ENCODE measurements at places on chromosomes 1 and 21. TPM values are rescaled to one million over a fixed set of nuclear protein-coding genes. Genes with fewer than 3 reads are reported as not detected.

DNA sequence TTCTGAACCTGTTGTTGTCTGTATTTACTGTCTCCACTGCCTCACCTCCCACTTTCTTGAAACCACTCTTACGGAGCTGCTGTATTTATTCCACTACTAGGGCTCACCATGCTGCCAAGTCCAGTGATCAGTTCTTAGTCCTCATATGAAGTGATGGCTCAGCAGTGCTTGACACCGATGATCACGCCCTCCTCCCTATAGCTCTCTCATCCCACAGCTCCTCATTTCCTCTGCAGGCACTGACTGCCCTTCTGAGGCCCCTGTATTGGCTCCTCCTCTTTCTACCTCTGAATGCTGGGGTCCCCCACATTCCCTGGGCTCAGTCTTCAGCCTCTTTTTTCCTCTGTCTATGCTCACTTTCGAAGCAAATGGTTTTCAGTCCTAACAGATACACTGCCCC lies 3.4 kb downstream of the CLCA1 start:
- H3K27ac ChIP-seq, result no peak overlapping the region

- no peaks in the 10 kb centered on the region for H3K36me3 ChIP-seq
- H3K4me1 ChIP-seq, result no peaks in the 10 kb centered on the region
- no peak overlapping the region for H3K4me3 ChIP-seq
- no peak for DNase-seq
- no peak overlapping the region for H3K27ac ChIP-seq
- no peaks in the 10 kb centered on the region for H3K27me3 ChIP-seq
These were observed 22.8 kb downstream of the OR10R2 start for GRCh38 chr1:158494796-158495195.

DNA sequence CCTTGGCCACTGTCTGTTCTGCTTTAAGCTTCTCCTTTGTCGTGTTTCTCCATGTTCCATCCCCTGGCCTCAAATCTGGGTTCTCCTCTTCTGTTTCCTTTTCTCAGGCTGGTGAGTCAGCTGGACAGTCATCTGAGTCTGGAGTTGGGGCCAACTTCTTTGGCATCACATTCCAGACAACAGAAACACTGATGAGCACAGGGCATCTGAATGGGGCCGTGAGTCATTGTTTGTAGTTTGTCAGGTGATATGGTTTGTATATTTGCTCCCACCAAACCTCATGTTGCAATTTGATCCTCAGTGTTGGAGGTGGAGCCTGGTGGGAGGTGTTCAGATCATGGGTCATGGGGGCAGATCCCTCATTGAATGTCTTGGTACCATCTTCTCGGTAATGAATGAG lies 14.3 kb upstream of the OLIG2 start:
- H3K27ac ChIP-seq, result peak overlapping the region; percentile 21
- H3K4me3 ChIP-seq, result no peak overlapping the region
- H3K36me3 ChIP-seq, result no peaks in the 10 kb centered on the region
- no peaks in the 10 kb centered on the region for H3K27me3 ChIP-seq

DNA sequence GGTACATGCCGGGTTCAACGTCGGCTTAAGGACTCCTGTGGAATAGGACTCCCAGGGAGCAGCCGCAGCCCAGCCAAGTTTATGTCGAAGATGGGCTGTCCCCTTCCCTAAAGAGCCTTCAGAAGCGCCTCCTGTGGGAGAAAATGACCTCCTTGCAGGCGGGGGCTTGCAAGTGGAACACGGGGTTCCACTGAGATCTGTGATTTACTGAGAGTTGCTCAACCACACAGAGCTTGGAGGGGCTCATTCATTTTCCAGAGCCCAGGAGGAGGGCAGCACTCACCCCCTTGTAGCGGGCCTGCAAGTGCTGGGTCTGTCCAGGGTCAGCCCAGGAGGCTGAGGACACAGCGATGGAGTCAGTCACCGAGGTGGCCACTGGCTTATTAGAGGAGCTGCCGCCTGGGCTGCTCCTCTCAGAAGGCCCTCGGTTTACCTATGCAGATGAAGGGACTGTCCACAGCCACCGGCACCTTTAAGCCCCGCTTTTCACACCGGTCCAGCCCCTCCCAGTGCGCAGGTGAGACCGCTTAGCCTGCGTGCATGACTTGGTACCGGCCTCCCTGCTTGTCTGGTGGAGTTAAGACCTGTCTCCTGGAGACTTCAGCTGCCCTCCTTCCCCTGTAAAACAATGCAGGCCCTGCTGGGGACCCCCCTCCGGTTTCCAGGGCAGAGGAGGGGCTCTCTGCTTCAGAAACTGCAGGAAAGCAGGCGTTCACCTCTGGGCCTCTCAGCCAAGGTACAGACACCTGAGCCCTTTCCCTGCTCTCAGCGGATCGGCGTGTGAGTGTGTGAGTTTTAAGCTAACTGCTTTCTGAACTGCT lies 57.5 kb downstream of the ATP5PO start:
- H3K4me1 ChIP-seq, result no peaks in the 10 kb centered on the region
- no peak overlapping the region for H3K4me3 ChIP-seq
- no peaks in the 10 kb centered on the region for H3K36me3 ChIP-seq
- no peak for DNase-seq

- H3K27ac ChIP-seq, result no peak overlapping the region
- H3K4me1 ChIP-seq, result no peaks in the 10 kb centered on the region
- no peaks in the 10 kb centered on the region for H3K27me3 ChIP-seq
- H3K36me3 ChIP-seq, result peaks cover 47% of the 10 kb centered on the region
- DNase-seq, result peak; percentile 42
- no peak overlapping the region for H3K4me3 ChIP-seq
These were observed 11.8 kb downstream of the TMEM240 start for GRCh38 chr1:1528301-1529267.

DNA sequence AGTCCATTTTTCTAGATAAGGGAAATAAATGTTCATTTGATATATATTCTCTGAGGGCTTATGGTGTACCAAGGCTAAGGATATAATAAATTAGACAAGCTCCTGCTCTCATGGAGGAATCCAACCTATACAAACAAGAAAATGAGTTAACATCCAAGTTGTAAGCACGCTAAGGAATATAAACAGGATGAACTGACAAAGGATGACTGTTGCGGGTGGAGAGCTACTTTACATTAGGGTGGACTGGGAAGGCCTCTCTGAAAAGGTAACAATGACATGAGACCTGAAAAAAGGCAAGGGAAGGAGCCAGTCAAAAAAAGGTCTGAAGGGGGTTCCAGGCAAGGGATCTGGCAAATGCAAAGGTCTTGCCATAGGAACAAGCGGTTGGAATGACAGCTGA lies 3.1 kb downstream of the BCAR3 start:
- DNase-seq, result no peak
- H3K27ac ChIP-seq, result no peak overlapping the region
- no peak overlapping the region for H3K4me3 ChIP-seq
- H3K4me1 ChIP-seq, result peaks cover 54% of the 10 kb centered on the region
- H3K27me3 ChIP-seq, result no peaks in the 10 kb centered on the region

DNA sequence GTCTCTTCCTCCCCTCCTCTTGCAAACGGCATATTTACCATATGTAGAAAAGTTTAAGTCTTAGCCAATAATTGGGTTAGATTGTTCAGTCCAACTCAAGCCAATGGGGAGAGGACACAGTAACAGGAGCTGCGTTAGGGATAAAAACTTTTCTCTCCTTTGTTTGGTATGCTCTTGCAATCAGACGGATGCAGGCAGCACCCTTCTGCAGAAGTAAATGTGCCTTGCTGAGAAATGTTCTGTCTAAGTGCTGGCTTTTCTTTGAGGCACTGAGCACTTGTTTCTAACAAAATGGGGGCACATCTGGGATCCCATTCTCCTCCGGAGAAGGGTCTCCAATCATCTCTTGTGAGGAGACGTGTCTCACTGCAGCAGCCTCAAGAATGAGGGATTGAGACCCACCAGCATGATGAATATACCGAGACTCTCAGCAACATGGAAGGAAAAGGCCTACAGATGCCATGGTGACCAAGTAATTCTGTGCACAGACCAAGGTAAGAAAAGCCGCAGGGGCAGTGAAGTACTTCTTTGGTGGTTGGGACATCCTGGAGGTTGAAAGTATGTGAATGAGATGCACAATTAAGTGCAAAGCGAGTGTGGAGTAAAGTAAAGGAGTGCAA lies 20.7 kb upstream of the GNG4 start:
- DNase-seq, result no peak
- H3K4me1 ChIP-seq, result no peaks in the 10 kb centered on the region
- no peaks in the 10 kb centered on the region for H3K27me3 ChIP-seq
- peaks cover 62% of the 10 kb centered on the region for H3K36me3 ChIP-seq
- H3K4me3 ChIP-seq, result no peak overlapping the region

DNA sequence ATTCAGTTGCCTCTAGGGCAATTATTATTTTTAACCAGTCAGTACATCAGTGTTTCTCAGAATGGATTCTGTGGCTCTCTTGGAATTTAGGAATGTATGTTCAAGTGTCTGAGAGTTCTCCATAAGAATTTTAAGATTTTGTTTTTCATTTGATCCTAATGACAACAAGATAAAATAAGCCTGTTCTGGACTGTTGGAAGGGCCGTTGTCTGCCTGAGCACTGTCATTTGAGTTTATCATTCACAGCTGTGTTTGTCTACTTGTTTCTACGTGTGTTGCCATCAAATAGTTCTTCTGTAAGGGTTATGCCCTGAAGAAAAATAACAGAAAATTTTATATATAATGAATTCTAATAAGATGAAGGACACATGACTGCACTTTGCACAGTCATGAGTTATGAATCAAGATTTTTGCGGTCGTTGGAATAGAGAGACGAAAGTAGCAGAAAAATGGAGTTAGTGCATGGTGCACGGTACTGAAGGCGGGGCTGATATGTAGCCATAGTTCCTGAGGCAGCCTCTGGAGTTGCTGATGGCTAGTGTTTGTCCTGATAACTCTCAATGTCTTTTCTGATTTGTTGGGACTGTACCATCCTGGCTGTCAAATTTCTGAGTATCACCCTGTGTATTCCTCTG lies 92.5 kb downstream of the NOS1AP start:
- H3K27ac ChIP-seq, result no peak overlapping the region
- H3K36me3 ChIP-seq, result no peaks in the 10 kb centered on the region
- H3K4me1 ChIP-seq, result no peaks in the 10 kb centered on the region
- DNase-seq, result no peak
- no peaks in the 10 kb centered on the region for H3K27me3 ChIP-seq

DNA sequence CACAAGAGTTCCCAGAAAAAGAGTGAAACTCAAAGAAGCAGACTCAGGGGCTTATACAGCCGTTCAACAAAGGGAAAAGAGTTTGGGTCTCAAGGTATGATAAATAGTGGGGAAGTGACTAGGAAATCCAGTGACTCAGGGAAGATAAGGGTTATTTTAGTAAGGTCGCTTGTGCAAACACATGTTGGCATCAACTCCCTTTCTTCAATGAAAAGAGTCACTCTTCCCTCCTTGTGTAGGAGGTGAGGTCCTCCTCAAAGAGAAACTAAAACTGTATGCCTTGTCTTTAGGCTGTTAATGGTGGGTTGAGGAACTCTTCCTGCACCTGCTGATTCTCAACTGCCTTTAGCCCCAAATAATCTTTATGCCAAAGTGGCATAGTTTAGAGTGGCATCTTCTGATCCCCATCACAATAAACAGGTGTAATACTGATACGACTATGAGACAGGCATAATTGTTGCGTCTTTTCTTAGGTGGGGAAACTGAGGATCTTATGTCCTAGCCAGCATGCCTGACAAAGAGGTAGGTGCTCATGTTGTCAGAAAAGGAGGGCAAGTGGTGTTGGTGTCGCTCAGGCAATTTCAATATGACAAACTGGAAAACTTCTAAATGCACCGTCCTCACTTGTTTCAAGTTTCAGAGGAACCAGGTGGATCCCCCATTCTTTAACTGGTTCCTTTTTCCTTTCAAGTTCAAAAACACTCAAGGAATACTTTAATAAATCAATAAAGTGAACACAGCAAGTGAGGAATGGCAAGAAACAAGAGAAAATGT lies 294.1 kb upstream of the RUNX1 start:
- H3K4me3 ChIP-seq, result no peak overlapping the region
- no peaks in the 10 kb centered on the region for H3K4me1 ChIP-seq
- DNase-seq, result no peak
- H3K27ac ChIP-seq, result no peak overlapping the region
- H3K27me3 ChIP-seq, result no peaks in the 10 kb centered on the region
- H3K36me3 ChIP-seq, result no peaks in the 10 kb centered on the region

DNA sequence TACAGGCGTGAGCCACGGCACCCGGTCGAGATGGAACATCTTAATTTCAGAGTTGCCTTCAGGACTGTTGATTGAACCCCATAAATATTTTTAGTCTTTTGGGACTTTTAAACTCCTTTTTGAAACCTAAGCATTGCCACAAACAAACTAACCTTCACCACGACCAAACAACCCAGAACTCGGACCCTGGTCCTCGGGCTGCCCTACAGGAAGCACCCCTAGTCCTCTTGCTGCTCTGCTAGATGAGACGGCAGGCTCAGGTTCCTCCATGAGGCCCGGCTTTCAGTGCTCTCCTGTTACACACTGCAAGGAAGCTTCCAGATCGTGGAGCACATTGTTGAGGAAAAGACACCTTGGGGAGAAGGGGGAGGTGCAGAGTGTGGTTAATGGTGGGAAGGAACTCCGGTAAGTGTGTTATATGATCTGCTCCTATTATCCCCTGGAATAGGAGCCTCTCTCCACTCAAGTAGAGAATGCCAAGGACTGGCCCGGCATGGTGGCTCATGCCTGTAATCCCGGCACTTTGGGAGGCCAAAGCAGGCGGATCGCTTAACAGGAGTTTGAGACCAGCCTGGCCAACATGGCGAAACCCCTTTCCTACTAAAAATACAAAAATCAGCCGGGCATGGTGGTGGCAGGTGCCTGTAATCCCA lies 5.7 kb downstream of the EPHX1 start:
- peaks cover 93% of the 10 kb centered on the region for H3K4me1 ChIP-seq
- DNase-seq, result no peak
- peak overlapping the region; percentile 89 for H3K27ac ChIP-seq
- no peak overlapping the region for H3K4me3 ChIP-seq
- no peaks in the 10 kb centered on the region for H3K27me3 ChIP-seq
- no peaks in the 10 kb centered on the region for H3K36me3 ChIP-seq

GRCh38 chr1:244067893-244068292 lies 16.8 kb downstream of the ZBTB18 start:
- no peaks in the 10 kb centered on the region for H3K4me1 ChIP-seq
- no peak for DNase-seq
- H3K27ac ChIP-seq, result no peak overlapping the region
- no peaks in the 10 kb centered on the region for H3K36me3 ChIP-seq
- H3K27me3 ChIP-seq, result no peaks in the 10 kb centered on the region

DNA sequence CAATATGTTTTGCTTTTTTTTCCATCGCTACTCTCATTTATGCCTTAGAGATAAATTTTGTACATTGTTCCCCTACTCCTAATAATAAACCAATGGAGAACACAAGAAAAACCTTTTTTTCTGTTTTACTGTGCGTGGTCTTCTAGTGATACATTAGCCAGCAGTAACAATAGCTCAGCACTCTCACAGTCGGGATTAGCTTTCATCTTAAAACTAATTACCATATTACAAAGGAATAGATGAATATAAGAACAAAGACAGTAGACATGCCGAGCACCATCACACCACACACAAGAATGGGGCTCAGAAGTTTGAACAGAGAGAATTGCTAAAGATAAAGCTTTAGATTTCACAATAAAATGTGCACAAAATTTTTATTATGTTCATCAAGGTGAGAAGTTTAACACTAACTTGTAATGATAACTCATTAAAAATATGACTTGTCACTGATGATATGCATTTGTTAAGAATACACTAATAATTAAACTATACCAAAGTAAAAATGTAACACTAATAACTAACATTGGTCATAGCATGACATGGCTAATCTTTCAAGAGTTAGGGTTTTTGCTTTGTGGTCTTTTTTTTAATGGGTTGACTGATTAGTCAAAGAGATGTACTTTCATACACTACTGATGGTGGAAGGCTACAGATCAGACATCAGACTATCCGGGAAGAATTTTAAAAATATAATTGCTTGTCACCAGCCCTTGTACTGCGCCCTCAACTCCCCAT lies 61.8 kb downstream of the EXTL2 start:
- no peak overlapping the region for H3K27ac ChIP-seq
- DNase-seq, result no peak
- H3K36me3 ChIP-seq, result no peaks in the 10 kb centered on the region
- no peaks in the 10 kb centered on the region for H3K4me1 ChIP-seq

The ZNF593OS gene
- total RNA-seq, result not detected

The FAM78B gene
- not detected for total RNA-seq

The KIF14 gene
- 0.26 TPM for total RNA-seq

The VPS72 gene
- total RNA-seq, result 26.8 TPM

The OR2L3 gene
- not detected for total RNA-seq

All from upper lobe of left lung (tissue), 6 donors.